ENCODE measurements at places on chromosomes 2 and 18.

DNA sequence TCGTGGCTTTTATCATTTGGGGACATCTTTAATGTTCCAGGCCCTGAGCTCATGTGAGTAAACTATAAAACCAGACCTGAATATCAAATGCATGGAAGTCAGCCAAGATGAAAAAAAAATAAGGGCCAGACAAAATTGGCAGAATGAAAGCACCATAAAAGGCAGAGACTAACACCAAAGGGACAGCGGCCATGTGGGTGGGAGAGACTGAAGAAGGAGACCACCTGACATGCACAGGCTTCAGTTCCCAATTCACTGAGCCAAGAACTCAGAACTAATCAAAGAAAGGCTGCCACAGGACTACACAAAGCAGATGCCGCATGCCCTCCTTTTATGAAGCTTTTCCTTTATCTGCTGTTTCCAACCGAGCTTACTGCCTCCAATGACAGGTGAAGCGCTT, 267.1 kb downstream of the RAD51AP2 start:
- DNase-seq = no peak

DNA sequence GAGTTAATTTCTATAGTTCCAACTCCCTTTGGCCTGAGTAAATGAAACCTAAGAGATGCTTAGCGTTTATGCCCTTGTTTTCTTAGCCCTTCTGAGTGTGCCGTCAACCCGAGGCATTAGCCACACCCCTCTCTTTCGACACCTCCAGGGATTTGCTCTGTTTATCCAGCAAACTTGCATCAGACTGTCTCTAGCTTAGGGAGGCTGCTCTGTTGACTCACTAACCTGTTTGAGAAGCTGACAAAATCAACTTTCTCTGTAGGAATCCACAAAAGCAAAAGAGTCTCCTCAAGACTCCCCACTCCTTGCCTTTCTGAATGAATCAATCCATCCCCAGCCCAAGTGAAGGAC, 317.6 kb downstream of the TNS1 start:
- peak; percentile 84 for DNase-seq

- no peak for DNase-seq
Measured at GRCh38 chr18:21404426-21404825, 162.4 kb downstream of the GREB1L start.

GRCh38 chr18:73153271-73153670, 285.5 kb upstream of the NETO1 start:
- no peak for DNase-seq

- DNase-seq = peak; percentile 49
Measured at GRCh38 chr18:74689251-74689650, 91.6 kb downstream of the ZNF407 start.

- peak; percentile 43 for DNase-seq
Measured at GRCh38 chr18:23626451-23627279, 36.0 kb downstream of the ANKRD29 start.

DNA sequence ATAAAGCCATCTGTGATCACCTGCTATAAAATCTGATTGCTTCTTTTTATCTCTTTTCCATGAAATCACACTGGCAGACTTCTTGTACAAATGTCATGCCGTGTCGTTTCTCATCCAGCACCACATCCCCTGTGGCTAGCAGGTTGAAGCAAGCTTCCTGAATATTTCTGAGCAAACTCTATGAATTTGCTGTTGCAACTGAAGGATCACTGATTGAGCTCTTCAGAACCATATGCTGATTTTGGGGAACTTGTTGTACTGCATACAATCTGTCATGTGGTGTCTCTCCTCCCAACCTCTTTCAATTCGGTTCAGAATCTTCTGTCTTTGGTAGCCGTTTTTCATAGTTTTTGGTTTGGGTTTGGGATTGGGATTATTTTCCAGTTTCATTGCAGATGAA, 57.7 kb upstream of the RBMS1 start:
- no peak for DNase-seq

DNA sequence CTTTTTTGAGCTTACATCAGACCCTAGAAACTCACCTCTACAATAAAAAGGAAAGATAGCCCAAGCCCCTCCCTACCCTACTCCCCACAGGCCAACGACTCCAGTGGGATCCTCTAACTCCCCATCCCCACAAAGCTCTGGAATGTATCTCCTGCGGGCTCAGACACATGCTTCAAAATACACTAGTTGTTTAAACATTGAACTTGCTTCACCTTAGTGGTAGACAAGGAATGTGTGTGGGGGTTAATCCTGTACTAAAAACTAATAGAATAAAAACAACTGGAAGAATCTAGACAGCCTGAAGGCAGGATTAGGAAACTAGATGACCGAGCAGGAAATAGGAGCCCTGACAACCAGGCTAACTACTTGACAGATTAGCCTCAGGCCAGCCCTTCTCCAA, 211.5 kb downstream of the SUCLG1 start:
- no peak for DNase-seq

DNA sequence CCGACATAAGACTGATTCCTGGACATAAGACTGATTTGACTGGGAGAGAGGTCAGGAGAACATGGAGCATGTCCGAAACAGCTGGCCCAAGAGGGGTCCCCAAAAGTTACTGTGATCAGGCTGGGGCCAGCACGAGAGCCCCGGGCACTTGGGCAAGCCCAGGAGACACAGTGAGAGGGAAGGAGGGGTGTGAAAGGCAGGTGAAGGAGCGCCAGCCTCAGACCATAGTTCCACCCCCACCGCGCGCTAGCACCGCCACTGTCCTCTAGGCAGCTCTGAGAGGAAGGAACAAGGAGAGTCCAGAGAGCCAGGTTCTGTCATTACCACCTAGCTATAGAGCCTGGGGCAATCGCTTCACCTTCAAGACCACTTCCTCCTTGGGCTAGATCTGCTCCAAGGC, 78.2 kb upstream of the DAPL1 start:
- no peak for DNase-seq

- peak; percentile 87 for DNase-seq
Measured at GRCh38 chr2:67840460-67841068, 222.2 kb downstream of the C1D start.

DNA sequence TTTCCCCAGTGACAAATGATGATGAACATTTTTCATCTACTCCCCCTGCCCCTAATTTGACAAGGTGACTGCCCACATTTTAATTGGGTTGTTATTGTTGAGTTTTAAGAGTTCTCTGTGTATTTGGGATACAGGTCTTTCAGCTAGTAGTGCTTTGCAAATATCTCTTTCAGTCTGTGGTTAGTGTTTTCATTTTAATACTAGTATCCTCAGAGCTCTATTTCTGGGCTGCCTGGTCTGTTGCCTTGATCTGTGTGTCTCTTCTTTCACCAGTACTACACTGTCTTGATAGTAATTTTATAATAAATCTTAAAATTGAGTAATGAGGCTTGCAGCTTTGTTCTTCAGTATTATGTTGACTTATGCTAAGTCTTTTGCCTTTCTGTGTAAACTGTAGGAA, 19.7 kb downstream of the EIF5B start:
- no peak for DNase-seq

- DNase-seq = no peak
Measured at GRCh38 chr2:186407611-186408010, 78.4 kb upstream of the ZC3H15 start.

GRCh38 chr18:8654503-8655451, 45.5 kb downstream of the RAB12 start:
- peak; percentile 49 for DNase-seq

- DNase-seq = no peak
Measured at GRCh38 chr2:225379856-225380255, 19.7 kb upstream of the NYAP2 start.

- DNase-seq = no peak
Measured at GRCh38 chr2:209663656-209664055, 108.0 kb upstream of the UNC80 start.

DNA sequence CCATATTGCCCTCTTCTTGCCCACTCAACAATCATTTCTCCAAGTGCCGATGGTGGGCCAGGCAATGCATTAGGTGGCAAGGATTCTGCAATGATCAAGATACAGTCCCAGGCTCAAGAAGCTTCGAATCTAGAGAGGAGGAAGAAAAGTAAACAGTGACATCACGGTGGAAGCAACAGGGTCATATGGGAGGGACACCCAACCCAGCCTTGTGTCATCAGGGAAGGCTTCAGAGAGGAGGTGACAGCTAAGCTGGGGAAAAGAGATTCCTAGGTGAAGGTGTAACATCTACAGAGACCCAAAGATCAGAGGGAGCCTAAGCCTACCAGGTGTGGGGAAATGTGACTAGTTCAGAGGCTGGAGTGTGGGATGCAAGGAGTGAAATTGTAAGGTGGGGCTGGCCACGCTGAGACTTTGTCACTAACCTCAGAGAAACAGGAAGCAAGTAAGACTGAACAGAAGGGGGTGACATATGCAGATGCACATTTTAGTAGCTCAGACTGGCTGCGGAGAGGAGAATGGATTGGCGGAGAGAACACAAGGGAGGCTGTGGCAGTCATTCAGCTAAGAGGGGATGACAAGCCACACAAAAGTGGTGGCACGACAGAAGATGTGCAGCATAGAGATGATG, 104.9 kb downstream of the ANKRD44 start:
- DNase-seq = no peak

DNA sequence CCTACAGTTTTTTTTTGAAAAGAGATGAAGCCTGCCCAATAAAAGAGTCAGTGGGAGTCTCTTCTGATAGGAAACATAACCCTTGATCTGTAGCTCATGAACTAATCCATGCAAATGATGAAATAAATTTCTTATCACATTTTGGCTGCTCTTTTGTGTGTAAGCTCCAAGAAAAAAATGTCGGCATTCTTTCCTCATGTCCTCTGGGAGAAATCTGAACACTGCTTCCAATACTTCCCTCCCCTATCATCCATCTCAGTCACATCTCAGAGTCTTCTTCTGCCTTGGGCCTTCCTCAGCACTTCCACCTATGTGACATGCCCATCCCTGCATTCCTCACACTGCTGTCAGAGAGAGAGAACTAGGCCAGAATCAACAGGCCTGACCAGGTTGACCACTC, 395.7 kb upstream of the ST6GAL2 start:
- DNase-seq = no peak

DNA sequence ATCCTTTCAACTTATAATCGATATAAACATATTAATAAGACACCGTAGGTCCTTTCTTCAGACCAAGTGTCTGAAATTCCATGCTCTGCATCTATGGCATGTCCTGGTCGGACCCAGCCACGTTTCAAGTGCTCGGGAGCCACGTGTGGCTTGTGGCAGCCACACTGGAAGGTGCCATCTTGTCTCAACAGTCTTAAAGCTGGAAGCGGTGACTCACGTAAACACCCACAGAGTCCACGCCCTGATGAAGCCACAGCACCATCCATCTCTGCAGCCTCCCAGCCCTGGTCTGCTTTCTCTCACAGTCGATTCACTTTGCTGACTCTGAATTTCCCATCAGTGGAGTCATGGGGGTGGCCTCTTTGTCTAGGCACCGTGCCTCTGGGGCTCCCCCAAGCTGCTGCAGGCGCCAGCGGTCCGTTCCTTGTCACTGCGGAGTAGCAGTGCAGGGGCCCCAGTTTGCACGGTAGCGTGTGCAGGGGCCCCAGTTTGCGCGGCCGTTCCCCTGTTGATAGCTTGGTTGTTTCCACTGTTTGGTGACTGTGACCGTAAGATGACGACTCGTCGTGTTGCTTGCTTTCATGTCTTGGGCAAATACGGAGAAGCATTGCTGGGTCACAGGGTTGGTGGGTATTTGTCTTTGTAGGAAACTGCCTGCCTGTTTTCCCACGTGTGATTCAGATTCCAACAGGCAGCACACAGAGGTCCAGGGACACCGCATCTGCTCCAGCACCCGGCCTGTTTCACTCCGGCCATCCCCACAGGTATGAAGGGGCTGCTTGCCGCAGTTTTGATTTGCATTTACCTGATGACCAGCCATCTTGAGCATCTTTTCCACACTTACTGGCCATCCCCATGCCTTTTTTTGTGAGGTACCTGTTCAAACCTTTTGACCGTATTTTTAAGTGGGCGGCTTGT, 240.3 kb downstream of the HDAC4 start:
- DNase-seq = no peak

DNA sequence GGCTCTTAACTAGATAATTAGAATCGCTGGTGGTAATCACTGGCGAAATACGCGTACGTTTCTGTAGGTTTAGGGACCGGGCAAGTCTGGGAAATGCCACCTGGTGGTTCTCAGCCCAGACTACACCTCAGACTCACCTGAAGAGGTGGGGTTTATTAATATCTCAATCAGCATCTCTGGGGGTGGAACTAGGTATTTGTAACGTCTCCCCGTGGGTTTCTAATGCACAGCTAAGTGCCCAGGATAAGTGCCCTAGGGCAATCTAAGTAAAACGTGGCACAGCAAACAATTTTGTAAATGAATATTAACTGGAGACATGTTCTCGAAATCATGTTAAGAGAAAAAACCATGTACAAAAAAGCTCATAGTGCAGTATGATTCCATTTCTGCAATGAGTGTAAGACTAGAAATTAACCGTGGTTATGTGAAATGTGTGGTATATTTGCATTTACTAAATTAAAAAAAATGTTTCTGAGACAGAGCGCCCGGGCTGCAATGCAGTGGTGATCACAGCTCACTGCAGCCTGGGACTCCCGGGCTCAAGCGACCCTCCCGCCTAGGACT, 760 bp upstream of the CNOT11 start:
- no peak for DNase-seq

- no peak for DNase-seq
Measured at GRCh38 chr2:46870051-46870839, 45.4 kb downstream of the MCFD2 start.

GRCh38 chr2:176175709-176176607, 12.5 kb upstream of the HOXD1 start:
- DNase-seq = no peak

- DNase-seq = no peak
Measured at GRCh38 chr2:211328126-211328525, 771.7 kb downstream of the CPS1 start.

DNA sequence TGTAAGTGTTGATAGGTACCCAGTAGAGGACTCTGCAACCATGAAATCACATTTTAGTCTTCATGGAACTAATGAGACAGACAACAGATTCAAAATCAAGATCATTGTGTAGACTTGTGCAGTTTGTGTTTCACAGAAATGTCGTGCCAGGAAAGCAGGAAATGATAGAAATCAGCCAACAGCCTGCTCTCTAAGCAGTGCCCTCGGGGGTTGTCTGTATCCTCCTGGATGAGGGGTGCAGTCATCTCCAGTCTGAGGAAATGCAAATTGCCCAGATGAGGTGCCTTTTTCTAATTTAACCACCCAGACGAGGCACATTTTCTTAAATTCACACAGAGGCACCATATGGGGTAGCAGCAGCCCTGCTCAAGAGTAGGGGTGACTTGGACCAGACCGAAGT, 663.1 kb downstream of the XIRP2 start:
- no peak for DNase-seq

- no peak for DNase-seq
Measured at GRCh38 chr2:104318001-104318665, 535.8 kb upstream of the POU3F3 start.

DNA sequence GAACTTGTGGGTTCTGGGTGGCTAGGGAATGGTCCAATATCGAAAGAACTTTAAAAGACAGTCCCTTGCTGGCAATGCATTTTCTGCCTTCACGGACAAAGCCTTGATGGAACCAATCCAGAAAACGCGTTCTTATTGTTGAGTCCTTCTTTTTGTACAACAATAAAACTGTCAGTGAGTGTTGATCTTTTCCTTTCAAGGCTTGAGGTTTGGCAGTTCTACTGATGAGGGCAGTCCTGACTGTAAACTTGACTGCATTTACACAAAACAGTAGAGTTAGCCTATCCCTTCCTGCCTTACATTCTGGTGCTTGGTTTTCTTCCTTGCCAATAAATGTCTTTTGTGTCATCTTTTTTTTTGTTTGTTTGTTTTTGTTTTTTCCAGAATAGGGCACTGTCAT, 2.5 kb upstream of the UGT1A7 start:
- no peak for DNase-seq

GRCh38 chr2:79564065-79564464, 51.2 kb downstream of the CTNNA2 start:
- no peak for DNase-seq

GRCh38 chr18:12295389-12296086, 12.5 kb upstream of the TUBB6 start:
- no peak for DNase-seq

GRCh38 chr2:168514692-168515091, 58.6 kb downstream of the CERS6 start:
- no peak for DNase-seq

All from fibroblast of pulmonary artery (primary cell).